ENCODE measurements at places on chromosomes 6 and 20.

- no peak for DNase-seq
Observed at GRCh38 chr6:71107911-71108420, 151.1 kb upstream of the B3GAT2 start.

- no peak for DNase-seq
Observed at GRCh38 chr6:15332446-15332845, 86.6 kb downstream of the JARID2 start.

DNA sequence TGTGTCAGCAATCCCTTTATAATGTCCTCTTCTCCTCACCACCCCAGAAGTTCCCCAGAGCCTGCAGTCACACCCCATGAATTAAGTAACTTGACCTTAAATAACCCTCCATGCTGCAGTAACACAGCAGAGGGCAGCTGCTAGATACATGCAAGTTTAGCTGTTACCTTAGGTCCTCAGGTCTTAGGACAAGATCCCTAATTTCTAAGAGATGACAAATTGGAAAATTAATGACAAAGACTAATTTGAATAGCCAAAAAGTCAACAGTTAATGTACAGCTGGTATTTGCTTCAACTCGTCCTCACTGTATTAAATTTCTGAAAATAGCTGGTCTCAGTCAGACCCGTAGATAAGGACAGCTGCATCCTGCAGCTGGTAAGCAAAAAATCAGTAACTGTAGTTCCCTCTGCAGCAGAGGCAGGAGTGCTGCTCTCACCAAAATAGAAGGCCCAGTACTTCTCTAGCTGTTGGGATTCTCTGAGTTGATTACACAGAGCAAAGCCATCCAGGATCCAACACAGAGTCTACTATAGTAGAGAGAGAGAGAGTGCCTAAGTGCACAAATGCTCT is 62.4 kb downstream of the TNFRSF21 start:
- no peak for DNase-seq

GRCh38 chr6:132147530-132148011 is 196.4 kb upstream of the CCN2 start:
- no peak for DNase-seq

GRCh38 chr6:130365166-130366106 is at the start of gene TMEM200A:
Gene TMEM200A, plus strand, starts transcription at chr6:130366017. Its CDS starts 74,406 bp downstream, at chr6:130440423.
- DNase-seq = peak; percentile 44

DNA sequence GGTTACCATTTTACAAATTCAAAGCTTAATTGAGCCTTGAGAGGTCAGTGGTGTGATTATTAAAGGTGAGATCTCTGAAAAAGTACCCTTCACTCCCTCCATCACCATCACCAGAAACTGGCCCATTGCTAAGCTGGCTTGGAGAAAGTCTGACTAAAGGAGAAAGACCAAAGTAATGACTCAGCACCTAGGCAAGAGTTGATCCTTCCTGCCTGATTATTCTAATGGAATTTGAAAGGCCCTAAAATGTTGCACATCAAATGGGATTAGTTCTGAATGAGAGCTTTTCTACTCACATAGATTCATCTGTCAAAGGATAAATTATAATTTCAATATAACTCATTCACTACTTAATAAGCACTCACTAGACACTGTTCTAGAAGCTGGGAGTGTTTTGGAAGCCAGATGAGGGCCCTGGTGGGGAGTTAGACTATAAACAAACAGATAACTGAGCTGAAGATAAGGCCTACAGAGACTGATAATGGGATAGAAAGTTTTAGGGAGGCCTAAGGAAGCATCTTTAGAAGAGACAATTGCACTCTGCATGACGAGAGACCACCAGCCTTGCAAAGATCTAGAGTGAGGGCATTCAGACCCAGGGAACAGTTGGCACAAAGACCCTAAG is 366.7 kb downstream of the SYNE1 start:
- DNase-seq = no peak

GRCh38 chr6:54646069-54646950 is 200.3 kb upstream of the FAM83B start:
- no peak for DNase-seq

All from activated CD8-positive, alpha-beta memory T cell treated with anti-CD3 and anti-CD28 coated beads, Interleukin-2, amount 50 U/mL, for 4 hours (primary cell).